ENCODE measurements at places on chromosomes 2 and 18.

DNA sequence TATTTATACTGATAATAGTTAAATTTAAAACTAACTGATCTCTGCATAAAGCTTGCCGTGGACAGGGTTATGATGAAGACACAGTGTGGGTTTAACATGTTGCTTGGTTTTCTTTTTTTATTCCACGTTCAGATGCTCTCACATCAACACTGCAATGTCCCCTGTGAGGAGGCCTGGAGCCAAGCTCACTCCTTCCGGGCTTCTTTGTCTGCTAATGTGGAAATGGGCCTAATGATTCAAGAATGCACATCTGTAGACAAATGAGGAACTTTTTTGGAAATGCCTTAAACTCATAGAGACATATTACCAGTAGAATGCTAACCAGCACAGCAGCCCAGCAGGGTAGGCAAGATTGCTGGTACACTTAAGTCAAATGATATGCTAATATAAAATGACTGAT lies 208.0 kb downstream of the GALR1 start:
- DNase-seq = no peak

- DNase-seq = no peak
These were observed 107.1 kb downstream of the CTNNA2 start for GRCh38 chr2:79619976-79620375.

GRCh38 chr2:67130531-67131256 lies 266.4 kb upstream of the ETAA1 start:
- peak; percentile 52 for DNase-seq

DNA sequence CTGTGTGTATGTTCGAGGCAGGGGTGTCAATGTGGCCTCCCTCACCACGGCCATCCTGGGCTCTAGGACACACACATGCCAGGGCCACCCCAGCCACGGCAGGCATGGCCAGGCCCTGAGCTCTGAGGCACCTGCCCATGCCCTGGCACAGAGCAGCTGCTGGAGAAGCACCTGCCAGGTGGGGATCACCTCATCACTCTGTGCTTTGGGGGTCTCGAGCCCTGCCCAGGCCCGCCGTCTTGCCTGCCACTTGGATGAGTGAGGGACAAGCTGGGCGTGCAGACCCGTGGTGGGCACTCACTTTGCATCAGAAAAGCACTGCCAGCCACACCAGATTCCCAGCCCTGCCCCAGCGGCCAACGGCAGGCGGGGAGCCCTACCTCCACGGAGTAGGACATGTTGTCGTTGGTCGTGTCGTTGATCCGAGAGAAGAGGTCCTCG lies 33.1 kb downstream of the KIF1A start:
- DNase-seq = no peak

GRCh38 chr2:202065876-202066275 lies 7.2 kb upstream of the KIAA2012 start:
- no peak for DNase-seq

GRCh38 chr2:204871231-204871953 lies 326.1 kb downstream of the PARD3B start:
- DNase-seq = peak; percentile 43

DNA sequence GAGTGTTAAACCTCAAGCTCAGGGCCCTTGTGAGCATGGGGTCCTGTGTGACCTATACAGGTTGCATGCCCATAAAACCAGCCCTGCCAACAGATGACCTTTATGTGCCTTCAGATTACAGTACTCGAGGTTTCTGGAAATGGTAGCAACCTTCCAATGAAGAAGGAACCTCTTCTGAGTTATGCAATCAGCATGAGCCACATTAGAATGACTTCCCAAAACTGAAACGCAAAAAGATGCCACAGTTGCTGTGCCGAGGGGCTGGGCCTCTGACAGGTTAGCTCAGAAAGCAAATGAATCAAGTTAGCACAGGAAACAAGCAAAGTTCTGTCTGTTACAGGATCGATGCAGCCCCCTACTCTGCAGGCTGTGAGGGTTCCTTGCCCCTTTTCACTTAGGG lies 37.7 kb downstream of the TGFA start:
- DNase-seq = no peak

GRCh38 chr2:161426922-161427663 lies 11.0 kb downstream of the TBR1 start:
- DNase-seq = no peak

DNA sequence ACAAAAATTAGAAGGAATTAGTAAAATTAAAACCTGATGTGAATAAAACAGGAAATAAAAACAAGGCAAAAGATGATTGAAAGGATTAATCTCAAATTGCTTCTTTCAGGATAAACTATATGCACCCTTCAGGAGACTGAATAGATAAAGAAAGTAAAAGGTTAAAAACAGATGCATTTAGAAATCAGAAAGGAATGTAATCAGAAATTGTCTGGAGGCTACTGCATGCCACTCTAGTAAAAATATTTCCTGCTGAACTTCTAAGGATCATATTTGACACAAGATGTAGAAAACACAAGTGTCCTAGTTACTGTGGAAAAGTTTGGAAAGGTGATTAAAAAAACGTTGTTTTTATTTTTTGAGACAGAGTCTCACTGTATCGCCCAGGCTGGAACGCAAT lies 16.2 kb downstream of the CHCHD5 start:
- no peak for DNase-seq

- no peak for DNase-seq
These were observed 86.9 kb upstream of the MAP3K20 start for GRCh38 chr2:172988728-172989127.

- no peak for DNase-seq
These were observed 1.2 kb downstream of the WNT10A start for GRCh38 chr2:218881744-218882460.

- no peak for DNase-seq
These were observed 103.4 kb downstream of the HDAC4 start for GRCh38 chr2:239297142-239298004.

- DNase-seq = no peak
These were observed 83.5 kb downstream of the MYL12B start for GRCh38 chr18:3345452-3345851.

- DNase-seq = no peak
These were observed 249.3 kb downstream of the NDUFA10 start for GRCh38 chr2:239775623-239776435.

DNA sequence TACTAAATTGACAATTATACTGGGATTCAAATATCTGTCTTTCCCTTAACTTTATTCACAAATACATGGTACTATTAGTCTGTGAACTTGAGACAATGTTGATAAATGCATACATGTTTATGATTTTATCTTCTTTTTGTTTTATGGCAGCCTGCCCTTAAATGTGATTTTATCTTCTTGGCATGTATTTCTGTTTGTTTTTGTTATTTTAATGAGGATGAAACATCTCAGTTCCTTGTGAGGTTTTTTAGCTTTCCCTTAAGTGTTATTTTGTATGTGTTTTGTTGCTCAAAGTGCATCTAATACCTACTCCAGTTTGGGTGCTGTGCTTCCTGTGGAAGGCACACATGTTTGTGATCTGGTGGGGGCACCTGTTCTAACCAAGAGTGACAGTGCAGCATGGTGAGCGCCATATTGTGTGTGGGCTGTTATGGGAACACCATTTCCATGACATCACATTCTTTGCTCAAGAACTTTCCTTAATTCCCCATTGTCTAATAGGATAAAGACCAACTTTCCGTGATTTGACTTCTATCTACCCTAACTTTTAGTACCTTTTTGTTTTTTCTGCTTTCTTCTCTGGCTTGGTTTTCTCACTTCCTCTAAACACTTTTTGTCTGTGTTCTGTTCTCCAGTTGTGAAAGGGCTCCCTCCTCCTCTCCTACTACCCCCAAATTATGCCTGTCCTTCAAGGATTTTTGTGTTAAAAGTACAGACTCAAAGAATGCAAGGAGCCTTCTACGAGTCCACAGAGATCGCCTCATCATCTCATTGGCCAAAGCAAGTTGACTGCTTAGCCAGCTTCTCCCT lies 162.1 kb upstream of the TTC39C start:
- peak; percentile 27 for DNase-seq
